Vagina (tissue), 2 donors: ENCODE measurements at places on chromosomes 16 and 17.

GRCh38 chr16:27429981-27430441 is 28.0 kb downstream of the IL21R start:
- no peak for DNase-seq

DNA sequence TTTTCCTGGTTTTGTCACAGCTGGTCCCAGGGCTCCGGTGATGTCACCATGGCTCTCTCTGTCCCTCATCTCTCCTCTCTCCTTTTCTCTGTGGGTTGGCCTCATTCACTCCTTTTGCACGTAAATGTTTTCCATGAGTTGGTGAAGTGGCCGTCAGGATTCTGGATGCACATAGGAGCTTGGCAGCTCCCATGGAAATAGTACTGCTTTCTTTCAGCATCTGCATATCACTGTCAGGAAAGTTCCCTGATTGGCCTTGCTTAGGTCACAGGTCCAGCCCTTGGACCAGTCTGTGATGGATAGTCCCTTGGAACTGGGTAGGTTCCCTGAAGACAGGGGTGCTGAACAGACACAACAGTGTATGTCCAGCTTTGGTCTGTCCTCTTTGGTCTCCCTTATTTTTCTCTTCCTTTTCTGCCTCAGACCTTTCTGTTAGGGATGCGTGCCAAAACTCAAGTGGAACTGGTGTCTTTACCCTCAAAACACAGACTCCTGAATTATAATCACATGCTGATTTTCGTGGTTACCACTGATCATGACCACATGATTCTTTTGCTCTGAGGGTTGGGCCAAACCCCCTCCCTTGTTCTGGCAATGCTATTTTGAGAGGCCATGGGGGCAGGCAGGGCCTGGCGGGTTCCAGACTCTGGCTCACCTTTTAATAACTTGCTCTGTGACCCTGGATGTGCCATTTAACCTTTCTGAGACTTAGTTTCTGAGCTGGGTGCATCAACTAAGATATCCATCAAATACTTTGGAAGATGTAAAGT is 99.0 kb downstream of the MSI2 start:
- no peak for DNase-seq

GRCh38 chr17:49557312-49558024 is 18.2 kb upstream of the NXPH3 start:
- DNase-seq: no peak

DNA sequence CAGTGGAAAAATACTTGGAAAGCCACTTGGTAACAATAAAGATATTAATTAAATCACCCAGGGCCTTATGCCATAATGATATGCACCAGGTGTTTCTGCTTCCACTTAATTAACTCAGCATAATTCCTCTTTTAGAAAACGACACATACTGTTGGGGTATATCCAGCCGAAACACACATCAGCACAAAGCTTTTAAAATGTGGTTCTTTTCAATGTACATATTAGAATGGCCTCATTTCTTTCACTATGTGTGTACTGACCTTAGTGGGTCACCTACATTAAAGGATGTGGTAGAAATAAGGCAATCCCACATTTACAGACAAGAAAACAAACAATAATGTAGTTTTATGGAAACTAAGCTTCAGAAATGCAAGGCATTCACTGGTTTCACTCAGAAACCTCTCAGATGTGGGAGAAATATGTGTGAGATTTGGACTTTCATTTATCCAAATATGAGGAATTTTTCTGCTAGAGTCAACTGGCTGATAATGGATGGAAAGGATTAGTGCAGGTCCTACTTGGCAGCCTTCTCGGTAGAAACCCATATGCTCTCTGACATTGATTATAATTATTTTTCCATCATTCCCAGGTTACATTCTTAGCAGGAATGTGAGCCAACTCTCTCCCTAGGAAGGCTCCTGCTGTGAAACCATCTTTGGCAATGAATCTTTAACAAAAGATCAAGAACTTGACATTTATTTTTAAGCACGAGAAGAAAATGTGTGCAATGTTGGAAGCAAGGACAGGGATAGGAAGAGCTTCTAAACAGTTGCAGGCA is 66.7 kb upstream of the DHX40 start:
- DNase-seq: no peak

GRCh38 chr17:75138519-75138918 is 7.0 kb upstream of the NT5C start:
- DNase-seq: no peak

- no peak for DNase-seq
Measured at GRCh38 chr16:57525761-57526160, 10.6 kb downstream of the CCDC102A start.

GRCh38 chr17:76868176-76868668 is at the start of gene MGAT5B:
Gene MGAT5B (plus strand): TSS chr17:76868404. CDS start chr17:76869030, 626 bp downstream.
- no peak for DNase-seq

DNA sequence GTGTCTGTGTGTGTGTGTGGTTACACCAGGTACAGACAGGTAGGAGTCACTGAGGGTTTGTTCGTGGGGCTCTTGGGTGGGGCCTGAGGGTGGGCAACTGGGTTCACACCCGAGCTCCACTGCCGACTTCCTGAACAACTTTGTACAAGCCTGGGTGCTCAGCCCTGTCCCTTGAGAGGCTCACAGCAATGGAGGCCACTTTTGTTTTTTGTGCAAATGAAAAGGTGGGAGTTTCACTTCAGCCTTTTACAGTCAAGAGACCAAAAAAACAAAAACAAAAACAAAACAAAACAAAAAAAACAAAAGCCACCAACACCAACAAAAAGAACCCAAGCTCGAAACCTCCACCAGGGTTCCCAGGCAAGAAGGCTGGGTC is 2.4 kb downstream of the RHBDF2 start:
- DNase-seq: no peak
